ENCODE measurements at places on chromosomes 3 and 15. TPM values are rescaled to one million over a fixed set of nuclear protein-coding genes. Genes with fewer than 3 reads are reported as not detected.

GRCh38 chr3:4302747-4303146 is 422 bp upstream of the SETMAR start:
- no peak for DNase-seq

GRCh38 chr3:79018265-79018664 is 749.5 kb downstream of the ROBO1 start:
- no peak for DNase-seq

GRCh38 chr3:170397685-170398084 is 21.0 kb upstream of the CLDN11 start:
- no peak for DNase-seq

- peak; percentile 88 for DNase-seq
Measured at GRCh38 chr15:34582461-34583371, 735 bp downstream of the GOLGA8B start.

DNA sequence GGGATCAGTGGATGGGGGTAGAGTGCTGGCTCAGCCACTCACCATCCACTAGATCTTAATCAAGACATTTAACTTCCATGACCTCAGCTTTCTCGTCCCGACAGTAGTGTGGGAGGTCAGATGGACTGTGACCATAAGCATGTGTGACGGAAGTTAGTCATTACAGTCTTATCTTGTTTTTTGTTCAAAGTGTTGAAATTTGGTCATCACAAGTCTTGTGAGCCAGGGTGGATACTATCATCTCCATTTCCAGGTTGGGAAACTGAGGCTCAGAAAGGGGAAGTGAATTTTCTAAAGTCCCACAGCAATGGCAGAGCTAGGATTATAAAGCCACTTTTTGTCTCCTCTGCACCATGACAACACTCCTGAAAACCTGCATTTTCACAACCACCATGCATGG is 32.0 kb upstream of the ITGA11 start:
- DNase-seq, result no peak

- no peak for DNase-seq
Measured at GRCh38 chr3:64760258-64760657, 72.5 kb upstream of the ADAMTS9 start.

DNA sequence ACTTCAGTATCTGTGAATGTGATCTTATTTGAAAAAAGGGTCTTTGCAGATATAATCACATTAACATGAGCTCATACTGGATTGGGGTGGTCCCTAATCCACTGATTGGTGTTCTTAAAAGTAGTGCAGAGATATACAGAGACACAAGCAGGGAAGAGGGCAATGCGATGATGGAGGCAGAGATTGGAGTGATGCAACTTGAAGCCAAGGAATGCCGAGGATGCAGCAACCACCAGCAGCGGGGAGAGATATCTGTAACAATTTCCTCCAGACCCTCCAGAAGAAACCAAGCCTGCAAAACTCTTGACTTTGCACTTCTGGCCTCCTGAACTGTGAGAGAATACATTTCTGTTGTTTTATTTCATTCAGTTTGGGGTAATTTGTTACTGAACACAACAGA is 171.0 kb upstream of the MBNL1 start:
- DNase-seq, result no peak

Gene SERPINI2
- 28.1 TPM for total RNA-seq

- no peak for DNase-seq
Measured at GRCh38 chr3:77079988-77080610, 40.2 kb downstream of the ROBO2 start.

DNA sequence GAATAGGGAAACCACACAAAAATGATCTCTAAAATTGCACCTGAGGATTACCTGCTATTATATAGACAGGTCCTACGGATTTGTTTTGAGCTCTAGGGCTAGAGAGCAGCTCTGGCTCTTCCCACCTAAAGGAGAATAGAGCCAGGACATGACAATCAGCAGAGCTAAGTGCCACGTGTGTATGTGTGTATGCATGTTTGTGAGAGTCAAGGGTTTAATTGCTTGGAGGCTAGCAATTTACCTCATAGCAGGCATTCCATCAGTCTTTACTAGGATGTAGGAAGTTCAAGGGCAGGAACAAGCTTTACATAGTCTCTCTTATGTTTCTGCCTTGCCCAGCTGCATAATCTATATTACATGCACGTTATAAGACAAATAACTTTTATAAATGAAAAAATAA is 498.2 kb downstream of the NSUN3 start:
- no peak for DNase-seq

DNA sequence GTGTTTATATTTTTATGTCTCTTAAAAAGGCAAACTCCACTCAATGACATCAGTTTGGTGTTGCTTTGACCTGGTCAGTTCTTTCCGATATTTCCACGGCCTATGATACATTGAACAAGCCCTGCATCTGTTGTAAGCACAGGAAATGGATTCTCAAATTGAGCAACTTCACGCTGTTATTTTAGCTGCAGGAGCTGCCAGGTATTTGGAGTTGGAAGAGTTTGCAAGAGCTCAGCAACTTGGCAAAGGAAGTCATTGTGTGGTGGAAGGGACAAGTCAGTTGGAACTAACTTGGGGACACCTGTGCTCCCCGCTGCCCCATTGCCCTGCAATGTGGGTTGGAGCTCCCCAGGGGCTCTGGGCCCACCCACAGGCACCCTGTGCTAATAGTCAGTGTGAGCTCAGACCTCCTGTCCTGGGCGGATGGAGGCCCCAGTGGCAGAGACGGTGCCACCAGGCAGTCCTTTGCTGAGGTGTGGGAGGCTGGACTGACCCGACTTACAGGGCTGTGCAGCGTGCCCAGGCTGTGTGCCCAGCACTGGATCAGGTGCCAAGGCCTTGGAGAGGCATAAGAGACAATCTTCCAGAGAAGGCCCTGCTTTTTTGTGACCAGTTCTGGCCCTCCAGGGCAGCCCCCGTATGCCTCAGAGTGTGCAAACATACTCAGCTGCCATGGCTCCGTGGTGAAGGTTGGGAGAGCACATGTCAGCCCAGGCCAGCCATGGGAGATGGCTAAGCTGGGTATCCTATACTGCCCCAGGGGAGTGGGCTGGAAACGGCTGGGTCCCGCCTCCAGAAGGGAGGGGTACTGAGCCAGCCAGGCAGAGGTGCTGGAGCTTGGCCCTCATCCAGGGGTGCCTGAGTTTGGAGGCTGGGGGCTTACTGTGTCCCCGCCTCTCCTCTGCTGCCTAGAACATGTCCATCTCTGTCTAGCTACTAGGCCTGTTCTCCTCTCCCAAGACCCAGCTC is 43.5 kb downstream of the KY start:
- no peak for DNase-seq

DNA sequence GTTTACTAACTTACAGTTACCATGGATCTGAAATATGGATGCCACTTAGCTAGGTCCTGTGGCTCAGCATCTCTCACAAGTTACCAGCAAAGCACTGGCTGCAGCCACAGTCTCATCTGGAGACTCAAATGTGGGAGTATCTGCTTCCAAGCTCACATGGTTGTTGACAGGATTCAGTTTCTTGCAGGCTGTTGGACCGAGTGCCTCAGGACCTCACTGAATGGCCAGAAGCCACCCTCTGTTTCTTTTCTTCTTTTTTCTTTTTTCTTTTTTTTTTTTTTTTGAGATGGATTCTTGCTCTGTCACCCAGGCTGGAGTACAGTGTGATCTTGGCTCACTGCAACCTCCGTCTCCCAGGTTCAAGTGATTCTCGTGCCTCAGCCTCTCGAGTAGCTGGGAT is 20.1 kb upstream of the AMOTL2 start:
- no peak for DNase-seq

DNA sequence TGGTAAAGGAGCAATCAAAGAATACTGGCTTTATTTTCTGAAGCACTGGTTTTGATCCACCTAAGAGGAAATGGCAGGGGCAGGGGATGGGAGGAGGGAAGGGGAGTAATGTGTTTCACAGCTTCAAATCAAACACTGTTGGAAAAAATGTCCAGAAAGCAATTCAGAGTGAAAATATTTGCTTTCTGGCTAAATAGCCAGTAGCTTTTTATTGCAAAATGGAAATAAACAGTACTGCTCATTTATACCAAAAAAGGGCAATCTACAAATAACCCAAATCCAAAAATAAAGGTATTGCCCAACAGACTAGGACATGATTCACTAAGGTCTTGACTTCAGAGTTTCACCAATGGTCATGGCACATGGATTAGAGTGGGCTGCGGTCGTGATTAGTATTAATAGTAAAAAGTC is 279.3 kb upstream of the THBS1 start:
- DNase-seq, result no peak

DNA sequence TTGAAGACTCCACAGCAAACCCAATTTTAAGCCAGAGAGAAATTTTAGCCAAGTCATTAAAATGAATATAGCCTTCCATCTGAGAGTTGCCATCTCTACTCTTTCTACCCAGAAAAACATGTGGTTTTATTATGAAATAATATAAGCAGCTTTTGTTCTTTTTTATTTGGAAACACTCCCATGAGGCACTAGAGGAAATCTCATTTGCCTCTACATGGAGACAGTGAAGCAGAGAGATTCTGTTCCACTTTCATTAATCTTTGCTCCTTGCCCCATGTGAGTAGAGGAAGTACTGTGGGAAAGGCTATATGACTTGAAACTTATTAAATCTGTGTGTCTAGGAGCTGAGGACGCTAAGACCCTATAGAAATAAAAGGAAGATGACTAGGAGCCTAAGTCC is 111.1 kb downstream of the P3H2 start:
- DNase-seq, result no peak

GRCh38 chr3:115595611-115596275 is 27.6 kb upstream of the GAP43 start:
- no peak for DNase-seq

Gene KBTBD13
- total RNA-seq, result not detected

DNA sequence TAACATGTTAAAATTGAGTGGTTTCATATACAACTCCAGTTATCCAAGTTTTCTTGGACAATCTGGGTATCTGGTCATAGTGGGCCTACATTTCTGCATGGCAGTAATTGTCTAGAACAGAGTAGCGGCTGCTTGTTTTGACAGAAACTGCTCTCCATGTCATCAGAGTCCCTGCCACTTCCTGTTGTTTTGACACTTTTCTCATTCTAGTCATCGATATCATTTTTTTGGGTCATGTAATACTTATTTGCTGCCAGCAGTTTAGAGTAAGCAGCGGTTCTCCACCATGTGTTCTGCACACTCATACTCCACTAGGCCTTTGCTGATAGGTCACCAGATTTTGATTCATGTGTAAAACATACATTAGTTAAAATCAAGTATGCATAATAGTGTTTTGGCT is 81.5 kb downstream of the SLC25A26 start:
- no peak for DNase-seq

- DNase-seq, result peak; percentile 89
Measured at GRCh38 chr15:60397772-60398445, at the start of gene ANXA2. TSS of gene ANXA2 (minus strand) at chr15:60397986. CDS start at chr15:60386075, 11,911 bp downstream.

- DNase-seq, result no peak
Measured at GRCh38 chr15:72785432-72785831, 1.9 kb upstream of the ADPGK start.

Gene SLCO3A1
- 29.3 TPM for total RNA-seq

Gene SI
- total RNA-seq, result not detected

- no peak for DNase-seq
Measured at GRCh38 chr3:31629054-31629453, 96.3 kb downstream of the STT3B start.

Gene GRIP2
- 0.33 TPM for total RNA-seq

Gene NPAP1
- not detected for total RNA-seq

Gene CAMK2N2
- not detected for total RNA-seq

GRCh38 chr3:121996441-121996840 is 25.6 kb downstream of the ILDR1 start:
- DNase-seq, result no peak

- DNase-seq, result no peak
Measured at GRCh38 chr3:106881186-106881585, 496.1 kb upstream of the CCDC54 start.

Gene GCSAM
- total RNA-seq, result 0.81 TPM

DNA sequence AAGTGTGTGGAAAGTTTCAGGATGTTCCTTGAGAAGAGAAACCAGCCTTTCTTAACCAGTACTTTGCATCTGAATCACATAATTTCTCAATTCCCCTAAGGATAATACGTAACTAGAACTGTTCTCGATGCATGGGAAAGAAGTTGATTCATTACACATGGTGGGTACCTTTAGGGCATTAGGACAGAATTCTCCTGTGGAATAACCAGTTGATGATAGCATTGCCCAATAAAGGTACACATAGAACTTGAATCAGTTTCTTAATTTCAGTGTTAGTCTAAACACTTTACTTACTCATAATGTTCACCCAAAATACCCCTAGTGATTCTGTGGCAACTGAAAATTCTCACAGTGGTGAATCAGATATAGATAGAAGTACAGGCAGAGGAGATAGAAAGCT is 1030.9 kb downstream of the ROBO1 start:
- no peak for DNase-seq

- DNase-seq, result peak; percentile 75
Measured at GRCh38 chr15:40489274-40490175, 18.7 kb downstream of the CHST14 start.

GRCh38 chr3:30598668-30599545 is 7.5 kb upstream of the TGFBR2 start:
- DNase-seq, result no peak

GRCh38 chr3:170500462-170500861 is 81.8 kb downstream of the CLDN11 start:
- no peak for DNase-seq

GRCh38 chr3:18732474-18732873 is 307.3 kb upstream of the SATB1 start:
- DNase-seq, result no peak

Measured in upper lobe of left lung (tissue), 6 donors.